ENCODE measurements at places on chromosomes 6 and 20. TPM values are rescaled to one million over a fixed set of nuclear protein-coding genes. Genes with fewer than 3 reads are reported as not detected.

OR2H1 gene
- not detected for total RNA-seq

ZNF311 gene
- total RNA-seq: 2.2 TPM

LY6G6D gene
- total RNA-seq: not detected

DNA sequence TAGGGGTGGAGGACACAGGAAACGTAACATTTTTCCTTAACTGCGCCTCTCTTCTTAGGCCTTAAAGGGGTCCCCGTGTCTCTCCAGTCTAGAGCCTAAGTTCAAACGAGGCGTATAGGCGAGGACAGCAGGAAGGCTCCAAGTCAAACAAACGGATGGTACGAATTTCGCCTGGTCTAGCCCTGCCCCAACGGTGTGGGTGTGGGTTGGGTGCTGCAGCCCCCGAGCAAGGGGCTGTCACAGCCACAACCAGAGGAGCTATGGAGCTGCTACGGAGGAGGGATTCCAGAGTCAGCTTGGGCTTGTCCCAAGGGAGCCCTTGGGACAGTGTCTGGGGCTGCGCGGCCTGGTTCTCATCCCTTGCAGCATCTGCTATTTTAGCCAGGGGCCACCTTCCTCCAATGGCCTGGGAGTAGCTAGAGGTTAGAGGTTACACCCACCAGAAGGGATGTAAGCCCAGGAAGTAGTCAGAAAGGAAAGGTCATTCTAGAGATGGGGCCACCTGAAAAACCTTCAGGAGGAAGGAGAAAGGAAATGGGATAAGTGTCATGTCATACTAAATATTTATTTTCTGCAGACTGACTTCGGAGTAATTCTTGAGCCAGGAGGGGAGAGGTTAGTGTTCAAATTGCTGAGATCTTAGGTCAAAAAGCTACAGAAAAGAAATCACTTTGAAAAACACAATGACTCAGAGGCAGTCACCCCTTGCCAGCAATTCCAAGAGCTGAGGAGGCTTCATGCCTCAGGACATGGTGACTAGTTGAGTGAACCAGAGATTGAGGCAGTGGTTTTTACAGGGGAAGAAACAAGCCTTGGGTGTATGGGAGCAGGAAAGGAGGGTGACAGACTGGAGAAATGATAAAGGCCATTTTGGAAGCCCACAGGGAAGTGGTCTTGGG lies 21.7 kb downstream of the VPS52 start:
- peaks cover 8% of the 10 kb centered on the region for H3K27me3 ChIP-seq
- DNase-seq: no peak
- H3K4me1 ChIP-seq: peaks cover 28% of the 10 kb centered on the region
- H3K27ac ChIP-seq: peak overlapping the region; percentile 96
- peaks cover 16% of the 10 kb centered on the region for H3K36me3 ChIP-seq
- H3K4me3 ChIP-seq: peak overlapping the region; percentile 95

GRCh38 chr20:266596-267562 lies 9.4 kb downstream of the DEFB132 start:
- H3K4me3 ChIP-seq: peak overlapping the region; percentile 85
- peaks cover 20% of the 10 kb centered on the region for H3K27me3 ChIP-seq
- DNase-seq: peak; percentile 93
- peak overlapping the region; percentile 71 for H3K27ac ChIP-seq

- no peak for DNase-seq
- no peak overlapping the region for H3K4me3 ChIP-seq
- no peaks in the 10 kb centered on the region for H3K27me3 ChIP-seq
Measured at GRCh38 chr6:112911959-112912358, 564.8 kb downstream of the RFPL4B start.

GRCh38 chr6:82073484-82073883 lies 174.1 kb downstream of the IBTK start:
- no peaks in the 10 kb centered on the region for H3K36me3 ChIP-seq
- H3K27me3 ChIP-seq: no peaks in the 10 kb centered on the region
- no peak for DNase-seq
- H3K4me3 ChIP-seq: no peak overlapping the region
- no peaks in the 10 kb centered on the region for H3K4me1 ChIP-seq

- H3K4me3 ChIP-seq: peak within 1 kb of the TSS; percentile 99
- H3K4me1 ChIP-seq: peaks cover 12% of the 10 kb centered on the region
- no peaks in the 10 kb centered on the region for H3K27me3 ChIP-seq
- no peaks in the 10 kb centered on the region for H3K36me3 ChIP-seq
- H3K27ac ChIP-seq: peak within 1 kb of the TSS; percentile 97
- DNase-seq: peak; percentile 83
Measured at GRCh38 chr6:28443112-28443773, at the start of gene ZSCAN23. TSS of gene ZSCAN23 (minus strand) at chr6:28443491. CDS start at chr6:28436266, 7,225 bp downstream.

All from type B pancreatic cell (in vitro differentiated cells).